ENCODE measurements at places on chromosomes 2 and 18.
A peak's percentile ranks its signal among the peaks of the same experiment; 100 is the strongest.

DNA sequence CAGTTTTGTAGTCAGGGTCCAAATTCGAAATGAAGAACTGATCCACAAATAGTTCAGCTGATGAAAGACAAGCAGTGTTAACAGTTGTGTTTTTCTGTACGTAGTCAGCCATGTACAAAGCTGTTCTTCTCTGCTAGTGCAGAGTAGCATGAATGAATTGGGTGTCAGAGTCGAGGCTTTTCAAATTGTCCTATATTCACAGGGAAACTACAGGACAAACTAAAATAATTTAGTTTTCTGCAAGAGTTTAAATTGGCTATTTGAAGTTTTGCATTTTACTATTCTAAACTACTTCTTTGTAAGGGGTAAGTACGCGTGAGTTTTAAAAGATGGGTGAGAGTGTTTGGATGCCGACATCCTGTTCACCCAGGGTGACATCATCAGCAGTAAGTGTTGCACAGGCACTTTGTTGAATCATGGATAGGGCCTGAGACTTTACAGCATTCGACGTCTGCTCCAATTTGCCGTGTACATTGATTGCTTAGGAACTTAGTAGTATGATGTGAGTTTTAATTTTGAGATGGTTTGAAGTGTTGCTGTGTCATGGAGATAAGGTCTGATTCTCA, 147.2 kb upstream of the NFATC1 start:
- no peak for DNase-seq

DNA sequence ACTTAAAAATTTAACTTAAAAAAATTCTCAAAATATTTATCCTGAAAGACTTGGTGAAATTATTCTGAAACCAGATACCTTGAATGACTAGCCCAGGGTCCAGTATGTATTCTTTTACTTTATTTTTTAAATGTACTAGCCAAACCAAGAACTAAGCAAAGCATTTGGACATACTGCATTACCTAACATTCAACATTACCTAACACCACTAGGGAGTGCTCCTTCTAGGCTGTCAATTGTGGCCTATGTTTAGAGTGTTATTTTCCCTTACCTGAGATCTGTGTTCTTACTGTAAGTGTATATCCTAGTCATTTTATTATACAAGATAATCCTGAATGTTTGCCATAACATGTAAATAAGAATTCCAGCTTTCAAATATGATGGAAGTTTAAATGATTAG, 496.6 kb downstream of the PTPRM start:
- no peak for DNase-seq

DNA sequence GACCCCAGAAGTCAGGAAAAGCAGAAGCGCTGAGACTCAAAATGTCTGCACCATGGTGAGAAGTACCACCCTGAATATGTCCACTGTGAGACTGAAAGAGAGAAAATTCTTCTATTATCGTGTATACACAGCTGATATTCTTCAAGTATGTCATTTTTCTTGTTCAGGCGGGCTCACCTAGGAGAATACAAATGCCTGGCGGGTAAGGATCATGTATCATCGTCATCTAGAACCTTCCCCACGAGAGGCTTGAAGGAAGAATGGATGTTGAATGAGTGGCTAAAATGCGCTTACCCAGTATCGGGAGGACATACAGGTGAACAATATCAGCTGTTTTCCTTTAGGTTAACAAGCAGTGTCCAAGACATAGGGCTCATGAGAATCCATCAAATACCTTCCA, 21.1 kb upstream of the ARL4C start:
- no peak for DNase-seq

DNA sequence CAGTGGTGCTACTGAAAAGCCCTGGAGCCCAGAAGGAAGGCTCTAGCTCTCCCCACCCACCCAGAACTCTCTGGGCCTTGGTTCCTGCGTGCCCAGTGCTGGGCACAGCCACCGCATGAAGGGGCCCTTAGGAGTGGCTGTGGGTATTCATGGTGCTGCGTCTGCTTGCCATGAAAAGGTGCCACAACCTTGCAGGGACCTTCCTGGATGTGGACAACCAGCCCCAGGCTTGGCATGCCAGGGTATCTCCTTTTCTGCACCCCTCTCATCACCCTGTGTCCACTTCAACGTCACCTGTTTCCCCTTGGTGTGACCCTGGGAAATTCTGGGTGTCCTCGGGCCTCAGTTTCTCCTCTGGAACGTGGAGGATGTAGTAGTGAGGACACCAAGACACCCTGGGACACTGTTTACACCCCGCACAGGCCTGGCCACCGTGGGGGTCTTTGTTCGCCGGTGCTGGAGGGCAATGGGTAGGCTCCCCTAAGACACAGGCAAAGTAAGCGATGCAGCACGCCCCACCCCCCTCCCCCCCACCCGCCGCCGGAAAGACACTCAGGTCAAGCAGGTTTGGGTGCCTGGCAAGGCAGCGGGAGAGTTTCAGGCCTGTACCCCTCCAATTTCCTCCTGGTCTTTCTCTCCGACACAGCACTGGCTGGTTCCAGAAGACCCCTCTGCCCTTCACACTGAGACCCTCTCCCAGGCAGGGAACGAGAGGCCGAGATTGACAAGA, 34.8 kb upstream of the TAF1B start:
- no peak for DNase-seq

DNA sequence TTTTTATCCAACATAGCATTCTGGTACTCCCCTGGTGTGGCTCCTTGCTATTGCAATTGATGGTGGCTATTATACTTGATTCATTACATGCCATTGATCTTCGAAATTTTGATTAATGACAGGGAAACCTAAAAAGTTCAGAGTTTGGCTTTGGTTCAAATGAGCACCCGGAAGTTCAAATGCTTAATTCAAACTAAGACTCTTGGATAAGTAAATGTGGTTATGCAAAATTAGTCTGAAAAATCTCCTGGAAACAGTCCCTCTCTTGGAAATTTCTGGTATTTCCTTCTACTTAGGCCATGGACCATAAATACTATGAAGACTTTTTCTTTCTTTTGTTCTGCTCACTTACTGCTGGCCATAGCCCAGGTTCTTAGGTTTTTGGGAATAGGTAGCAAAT, 65.3 kb upstream of the SMIM21 start:
- DNase-seq: no peak

DNA sequence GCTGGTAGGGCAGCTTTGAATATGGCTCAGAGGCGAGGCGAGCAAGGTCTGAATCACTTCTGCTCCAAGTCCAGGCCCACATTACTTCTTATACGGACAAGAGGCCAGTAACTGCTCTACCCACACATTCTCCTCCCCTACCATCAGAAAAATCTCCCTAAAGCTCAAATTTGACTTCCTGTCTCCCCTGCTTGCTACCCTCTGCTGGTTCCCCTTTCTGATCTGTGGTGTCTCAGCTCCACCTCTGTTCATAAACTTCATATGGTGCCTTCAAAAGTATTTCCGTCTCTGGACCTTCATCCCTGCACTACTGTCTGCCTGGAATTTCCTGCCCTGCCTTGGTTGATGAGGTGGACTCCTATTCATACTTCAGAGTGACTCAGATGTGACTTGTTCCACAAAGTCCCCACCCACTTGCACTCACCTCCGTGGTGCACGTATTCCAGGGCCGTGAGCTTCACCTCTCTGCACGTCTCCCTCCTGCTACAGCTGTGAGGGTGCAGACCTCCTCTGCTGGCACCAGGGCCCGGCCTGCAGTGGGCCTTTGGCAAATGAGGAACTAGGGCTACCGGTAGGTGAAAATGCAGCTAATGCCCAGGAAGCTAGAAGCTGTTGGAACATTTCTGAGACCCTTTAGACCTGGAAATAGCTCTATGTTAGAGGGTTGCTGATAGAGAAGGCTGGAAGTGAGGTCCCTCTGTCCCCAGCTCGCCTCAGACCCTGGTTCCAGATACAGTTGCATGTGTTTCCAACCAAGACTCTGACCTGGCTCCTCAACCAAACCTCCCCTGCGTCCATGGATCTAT, 24.6 kb upstream of the KCMF1 start:
- DNase-seq: no peak

GRCh38 chr2:16972276-16972675, 306.6 kb upstream of the CYRIA start:
- DNase-seq: no peak

GRCh38 chr18:10671441-10671840, 145.6 kb downstream of the NAPG start:
- DNase-seq: no peak

DNA sequence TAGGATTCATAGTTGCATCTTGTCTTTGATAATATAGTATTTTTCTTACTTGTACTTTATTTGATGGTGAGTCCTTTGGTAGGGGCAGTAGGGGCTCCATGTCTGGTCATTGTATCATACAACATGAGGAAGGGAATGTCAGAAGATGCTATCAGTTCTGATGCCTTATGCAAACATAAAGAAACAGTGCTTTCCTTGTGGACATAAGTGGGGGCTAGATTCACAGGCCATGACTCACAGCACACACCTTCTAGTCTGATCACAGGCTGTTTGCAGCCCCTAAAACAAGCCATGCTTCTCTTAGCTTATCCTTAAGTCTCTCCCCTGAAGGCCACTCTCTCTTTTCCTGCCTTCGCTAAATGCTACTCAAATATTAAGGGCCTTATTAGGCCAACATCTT, 10.7 kb upstream of the SLC14A1 start:
- DNase-seq: no peak

GRCh38 chr18:63762518-63762917, 12.7 kb upstream of the SERPINB7 start:
- DNase-seq: no peak

GRCh38 chr2:33441235-33441810, 35.1 kb upstream of the RASGRP3 start:
- DNase-seq: peak; percentile 59

DNA sequence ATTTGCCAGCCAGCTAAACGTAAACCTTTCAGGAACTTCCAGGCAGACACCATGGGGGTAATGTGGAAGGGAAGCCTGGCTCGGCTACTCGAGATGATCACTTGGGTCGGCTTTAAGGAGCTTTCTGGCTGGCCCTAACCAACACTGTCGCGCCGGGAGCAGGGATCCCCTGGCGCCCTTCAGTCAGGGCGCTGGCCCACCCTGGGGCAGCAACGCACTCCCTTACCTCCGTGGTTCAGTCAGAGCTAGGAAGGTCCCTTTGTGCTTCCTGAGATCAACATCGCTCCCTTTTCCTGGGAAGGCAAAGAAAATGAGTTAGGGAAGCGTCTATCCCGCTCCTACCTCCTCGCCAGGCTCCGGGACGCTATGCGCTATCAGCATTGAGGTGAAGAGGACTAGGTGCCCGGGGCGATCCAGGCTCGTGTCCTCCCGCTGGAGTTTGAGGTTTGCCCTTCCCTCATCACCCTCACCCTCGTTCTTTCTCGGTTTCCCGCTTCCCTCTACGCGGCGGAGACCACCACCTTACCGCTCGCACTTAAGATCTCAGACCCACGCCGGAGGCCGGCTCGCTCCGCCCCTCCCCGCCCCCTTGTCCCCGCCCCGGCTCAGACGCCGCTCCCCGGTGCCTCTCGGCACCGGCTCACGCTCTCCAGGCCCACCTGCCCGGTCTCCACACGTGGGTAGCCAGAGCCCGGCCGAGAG, 449 bp upstream of the ATRAID start:
- DNase-seq: no peak

DNA sequence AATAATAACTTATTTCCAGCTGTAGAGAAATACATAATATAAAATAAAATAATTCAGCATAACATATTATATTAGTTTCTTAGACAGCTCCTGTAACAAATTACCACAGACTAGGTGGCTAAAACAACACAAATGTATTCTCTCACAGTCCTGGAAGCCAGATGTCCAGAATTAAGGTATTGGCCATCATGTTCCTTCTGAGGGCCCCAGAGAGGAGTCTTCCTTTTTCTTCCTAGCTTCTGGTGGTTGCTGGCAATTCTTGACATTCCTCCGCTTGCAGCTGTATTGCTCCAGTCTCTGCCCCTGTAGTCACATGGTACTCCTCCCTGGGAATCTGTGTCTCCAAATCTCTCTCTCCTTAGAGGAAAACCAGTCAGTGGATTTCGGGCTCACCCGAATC, 146.8 kb downstream of the RBM43 start:
- no peak for DNase-seq

DNA sequence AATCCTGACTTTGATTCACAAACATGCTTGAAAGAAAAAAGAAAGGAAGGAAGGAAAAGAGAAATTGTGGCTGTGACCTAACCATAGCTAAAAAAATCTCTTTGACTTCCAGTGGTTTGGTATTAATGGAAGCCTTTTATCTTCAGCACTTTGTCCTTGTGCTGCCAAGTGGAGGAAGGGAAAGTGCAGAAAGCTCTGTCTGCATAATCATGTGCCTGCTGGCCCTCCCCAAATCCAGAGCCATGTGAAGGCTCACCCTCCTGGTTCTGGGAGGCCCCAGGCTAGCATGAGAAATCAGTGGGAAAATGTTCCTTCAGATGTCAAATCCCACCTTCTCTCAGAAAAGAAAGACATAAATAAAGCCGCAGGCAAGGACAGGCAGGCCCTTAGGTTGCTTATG, 48.3 kb upstream of the BMPR2 start:
- DNase-seq: no peak

- no peak for DNase-seq
Observed at GRCh38 chr18:60146220-60146960, 226.2 kb downstream of the MC4R start.

- no peak for DNase-seq
Observed at GRCh38 chr2:159558479-159558878, 57.9 kb downstream of the BAZ2B start.

DNA sequence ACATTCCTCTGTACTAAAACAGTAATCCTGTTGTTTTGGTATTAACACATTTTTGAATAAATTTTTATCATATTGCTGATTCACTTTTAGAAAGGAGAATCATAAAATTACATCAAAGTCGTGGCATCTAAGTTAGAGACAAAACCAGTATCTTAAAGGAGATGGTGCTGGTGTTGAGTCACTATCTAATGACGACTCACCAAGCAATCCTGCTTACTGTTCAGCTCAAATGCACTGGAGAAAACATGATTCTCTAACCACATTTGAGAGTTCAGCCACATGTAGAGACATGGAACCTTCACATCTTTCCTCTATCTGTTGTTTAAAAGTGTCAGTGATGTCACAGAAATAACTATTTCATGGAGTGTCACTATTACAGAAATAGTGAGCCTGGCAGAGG, 473.8 kb downstream of the TGIF1 start:
- DNase-seq: no peak

DNA sequence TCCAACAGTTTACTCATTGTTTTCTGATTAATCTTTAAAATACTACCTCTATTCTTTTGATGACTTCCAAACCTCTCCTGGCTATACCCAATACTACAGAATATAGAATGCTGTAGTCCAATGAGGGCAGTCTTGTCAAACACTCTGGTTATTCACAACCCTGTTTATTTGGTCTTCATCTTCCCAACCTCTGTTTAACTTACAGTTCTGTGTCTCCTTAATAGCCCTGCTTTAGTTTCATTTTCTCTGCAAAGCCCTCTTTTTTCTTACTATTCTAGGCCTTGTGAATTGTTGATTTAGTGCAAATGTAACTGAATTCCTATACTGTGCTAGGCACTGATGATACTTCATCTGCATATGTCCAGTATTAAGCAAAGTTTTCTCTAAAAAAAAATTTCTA, 40.0 kb downstream of the ACVR2A start:
- DNase-seq: no peak

GRCh38 chr2:36706021-36706876, 9.7 kb downstream of the VIT start:
- DNase-seq: no peak

GRCh38 chr2:30095402-30095801, 51.4 kb upstream of the YPEL5 start:
- no peak for DNase-seq

GRCh38 chr2:172734711-172735581, 699 bp upstream of the RAPGEF4 start:
- DNase-seq: no peak

GRCh38 chr2:221767106-221768012, 195.3 kb upstream of the EPHA4 start:
- DNase-seq: no peak

All from endothelial cell (in vitro differentiated cells).